ENCODE measurements at places on chromosomes 1 and 21. TPM values are rescaled to one million over a fixed set of nuclear protein-coding genes. Genes with fewer than 3 reads are reported as not detected.

DNA sequence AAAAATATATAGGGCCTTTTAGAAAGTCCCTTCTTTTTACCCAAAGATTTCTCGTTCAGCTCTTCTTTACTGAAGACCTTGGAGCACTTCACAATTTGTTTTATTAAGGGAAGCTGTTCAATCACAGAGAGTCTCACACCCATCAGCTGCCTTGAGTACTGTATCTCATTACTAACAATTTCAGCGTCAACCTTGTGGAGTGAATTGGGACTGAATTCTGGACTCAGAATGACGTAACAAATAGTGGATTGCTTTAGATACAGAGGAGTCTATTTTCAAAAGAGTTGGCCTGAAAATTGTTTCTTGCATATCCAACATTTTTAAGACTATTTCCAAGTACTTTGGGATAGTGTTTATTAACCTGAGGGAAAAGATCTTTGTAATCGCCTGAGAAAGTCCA, 7.9 kb downstream of the MAP10 start:
- DNase-seq: no peak

- no peak for DNase-seq
These were observed 20.8 kb downstream of the EPHA8 start for GRCh38 chr1:22584001-22584562.

GRCh38 chr1:58936973-58937372, 153.1 kb upstream of the JUN start:
- no peak for DNase-seq

DNA sequence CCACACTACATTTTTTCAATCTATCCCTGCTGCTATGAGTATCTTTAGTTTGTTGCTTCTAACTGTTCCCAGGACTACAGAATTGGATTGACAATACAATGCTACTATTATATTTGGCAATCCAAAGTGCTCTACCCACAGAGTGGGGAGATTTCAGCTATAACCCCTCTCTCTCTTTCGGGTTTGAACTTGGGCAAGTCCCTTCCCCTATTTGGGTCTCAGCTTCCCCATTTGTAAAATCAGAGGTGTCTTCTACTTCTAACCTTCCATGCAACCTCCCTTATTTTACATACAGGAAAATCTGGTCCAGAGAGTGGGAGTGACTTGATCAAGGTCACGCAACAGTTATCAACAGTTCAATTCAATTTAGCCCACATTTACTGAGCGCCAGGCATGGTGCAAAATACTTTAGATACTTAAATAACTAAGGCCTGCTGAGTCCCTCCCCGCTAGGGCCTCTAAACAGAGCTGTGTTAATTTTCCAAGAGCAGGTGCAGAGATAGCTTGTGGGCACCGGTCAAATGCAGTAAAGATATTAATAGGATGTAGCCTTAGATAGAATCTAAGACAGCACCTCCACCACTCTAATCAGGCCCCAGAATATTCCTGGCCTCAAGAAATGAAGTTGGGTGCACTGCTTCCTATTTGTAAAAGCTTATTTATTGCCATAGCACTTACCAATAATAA, 9.4 kb upstream of the GPX7 start:
- no peak for DNase-seq

- DNase-seq: no peak
These were observed 76.0 kb downstream of the MAN1C1 start for GRCh38 chr1:25692560-25692959.

SRGAP2C gene
- 8.1 TPM for total RNA-seq

OR2L5 gene
- total RNA-seq: not detected

F13B gene
- not detected for total RNA-seq

Measured in left colon (tissue), 2 donors.